Stimulated activated CD4-positive, alpha-beta T cell treated with anti-CD3 and anti-CD28 coated beads, Interleukin-15, amount 100 ng/mL, for 1 hour (primary cell): ENCODE measurements at places on chromosomes 7 and 10.

GRCh38 chr10:2856598-2856997 is 210.8 kb upstream of the PFKP start:
- DNase-seq = no peak

GRCh38 chr10:122343135-122343800 is 31.2 kb upstream of the PLEKHA1 start:
- DNase-seq = no peak

GRCh38 chr10:78514459-78514858 is 480.8 kb downstream of the RPS24 start:
- no peak for DNase-seq

- no peak for DNase-seq
These were observed 33.1 kb upstream of the EPC1 start for GRCh38 chr10:32379950-32380551.

GRCh38 chr10:33199731-33200232 is 134.7 kb downstream of the NRP1 start:
- DNase-seq = no peak

DNA sequence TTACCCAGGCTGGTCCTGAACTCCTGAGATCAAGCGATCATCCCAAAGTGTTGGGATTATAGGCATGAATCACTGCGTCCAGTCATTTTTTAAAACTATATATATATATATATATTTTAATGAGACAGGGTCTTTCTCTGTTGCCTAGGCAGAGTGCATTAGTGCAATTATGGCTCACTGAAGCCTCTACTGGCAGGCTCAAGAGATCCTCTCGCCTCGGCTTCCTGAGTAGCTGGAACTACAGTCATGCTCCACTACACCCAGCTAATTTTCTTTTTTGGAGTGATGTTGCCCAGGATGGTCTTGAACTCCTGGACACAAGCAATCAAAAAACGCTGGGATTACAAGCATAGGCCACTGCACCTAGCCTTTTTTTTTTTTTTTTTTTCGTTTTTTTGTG is 55.3 kb upstream of the KAT6B start:
- DNase-seq = no peak

GRCh38 chr7:45649560-45650346 is 75.6 kb downstream of the ADCY1 start:
- no peak for DNase-seq

- no peak for DNase-seq
These were observed 122.7 kb downstream of the CUL2 start for GRCh38 chr10:34967335-34967880.

- DNase-seq = peak; percentile 6
These were observed 557 bp downstream of the CYTH3 start for GRCh38 chr7:6271694-6272440.

DNA sequence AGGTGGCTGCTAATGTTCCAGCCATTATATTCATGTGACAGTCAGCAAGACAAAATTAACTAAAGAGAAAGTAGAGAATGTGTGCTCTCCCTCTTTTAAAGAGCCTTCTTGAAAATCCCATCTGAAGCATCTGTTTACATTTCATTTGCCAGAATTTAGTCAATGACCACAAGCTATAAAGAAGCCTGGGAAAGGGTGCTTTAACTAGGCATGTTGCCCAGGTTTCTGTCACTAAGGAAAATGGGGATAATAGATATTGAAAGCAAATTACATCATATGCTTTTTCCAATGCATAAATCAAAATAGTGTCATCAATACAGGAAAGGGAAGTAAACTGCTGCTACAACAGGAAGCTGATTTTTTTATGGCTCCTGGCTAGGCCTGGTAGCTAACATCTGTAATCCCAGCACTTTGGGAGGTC is 67.7 kb downstream of the ELAPOR2 start:
- no peak for DNase-seq

DNA sequence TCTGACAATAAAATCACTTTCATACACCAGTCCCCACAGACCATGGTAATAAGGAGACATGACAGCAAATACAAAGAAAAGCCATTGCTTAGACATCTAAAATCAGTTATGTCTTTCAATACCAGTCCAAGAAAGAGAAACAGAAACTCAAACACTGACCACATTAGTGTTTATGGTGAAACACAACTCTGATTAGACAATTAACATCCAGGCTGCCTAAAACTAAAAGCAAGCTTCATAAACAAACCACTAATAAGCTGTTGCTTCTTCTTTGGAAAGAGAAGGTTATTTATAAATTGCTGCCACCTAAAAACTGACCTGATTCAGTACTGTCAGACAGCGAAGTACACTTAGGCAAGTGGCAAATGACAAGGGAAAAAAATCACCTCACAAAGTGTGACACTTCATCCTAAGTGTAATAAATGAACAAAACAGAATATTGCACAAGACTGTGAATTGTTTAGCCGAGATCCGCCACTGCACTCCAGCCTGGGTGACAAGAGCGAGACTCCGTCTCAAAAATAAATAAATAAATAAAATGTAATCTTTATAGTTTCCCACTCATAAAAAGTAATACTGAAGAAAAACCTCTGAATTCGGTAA is 277.4 kb downstream of the PARD3 start:
- no peak for DNase-seq

- DNase-seq = no peak
These were observed 148.4 kb downstream of the RNF133 start for GRCh38 chr7:122550545-122550944.

- no peak for DNase-seq
These were observed 54.6 kb upstream of the ZNF32 start for GRCh38 chr10:43703286-43703685.

- no peak for DNase-seq
These were observed 192.6 kb downstream of the CFTR start for GRCh38 chr7:117672453-117672852.

DNA sequence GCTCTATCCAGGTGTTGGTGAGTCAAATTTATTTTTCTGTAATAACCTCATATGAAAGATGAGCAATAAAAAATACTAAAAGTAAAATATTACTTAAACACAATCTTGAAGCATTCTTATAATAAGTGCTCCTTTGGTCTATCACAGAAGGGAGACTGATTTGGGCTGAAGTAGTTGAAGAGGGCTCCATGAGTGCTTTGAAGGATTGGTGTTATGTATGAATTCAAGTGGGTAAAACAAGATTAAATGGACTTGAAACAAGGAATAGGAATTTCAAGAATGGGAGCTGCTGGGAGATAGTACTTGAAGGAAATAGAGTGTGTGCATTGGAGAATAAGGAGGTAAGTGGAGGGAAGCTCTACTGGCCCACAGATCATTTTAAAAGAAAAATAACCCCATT is 7.3 kb upstream of the OR2A2 start:
- DNase-seq = no peak

DNA sequence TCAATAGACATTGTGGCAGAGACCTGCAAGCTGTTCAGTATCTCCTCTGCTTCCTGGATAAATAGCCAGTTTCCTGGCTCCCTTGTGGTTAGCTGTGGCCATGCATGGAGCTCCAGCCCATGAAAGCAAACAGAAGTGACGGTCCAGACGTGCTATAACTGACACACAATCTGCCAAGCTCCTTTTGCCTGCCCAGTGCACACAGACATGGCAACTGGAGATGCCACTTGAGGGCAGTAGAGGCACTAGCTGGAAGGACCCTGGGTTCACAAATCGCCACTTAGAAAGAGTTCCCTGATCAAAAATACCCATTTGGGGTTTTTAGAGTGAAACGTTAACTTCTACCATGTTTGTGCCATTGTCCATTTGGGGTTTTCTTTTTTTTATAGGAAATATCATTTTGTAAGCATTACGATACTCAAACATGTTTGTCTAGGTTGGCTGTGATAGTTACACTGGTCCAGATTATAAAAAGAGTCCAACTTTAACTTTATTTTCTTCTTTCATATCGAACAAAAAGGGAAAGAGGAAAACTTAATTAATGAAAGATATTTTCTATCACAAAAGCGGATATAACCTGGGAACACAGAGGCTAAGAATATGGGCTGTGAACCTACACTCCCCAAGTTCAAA is 31.3 kb downstream of the KIN start:
- no peak for DNase-seq

DNA sequence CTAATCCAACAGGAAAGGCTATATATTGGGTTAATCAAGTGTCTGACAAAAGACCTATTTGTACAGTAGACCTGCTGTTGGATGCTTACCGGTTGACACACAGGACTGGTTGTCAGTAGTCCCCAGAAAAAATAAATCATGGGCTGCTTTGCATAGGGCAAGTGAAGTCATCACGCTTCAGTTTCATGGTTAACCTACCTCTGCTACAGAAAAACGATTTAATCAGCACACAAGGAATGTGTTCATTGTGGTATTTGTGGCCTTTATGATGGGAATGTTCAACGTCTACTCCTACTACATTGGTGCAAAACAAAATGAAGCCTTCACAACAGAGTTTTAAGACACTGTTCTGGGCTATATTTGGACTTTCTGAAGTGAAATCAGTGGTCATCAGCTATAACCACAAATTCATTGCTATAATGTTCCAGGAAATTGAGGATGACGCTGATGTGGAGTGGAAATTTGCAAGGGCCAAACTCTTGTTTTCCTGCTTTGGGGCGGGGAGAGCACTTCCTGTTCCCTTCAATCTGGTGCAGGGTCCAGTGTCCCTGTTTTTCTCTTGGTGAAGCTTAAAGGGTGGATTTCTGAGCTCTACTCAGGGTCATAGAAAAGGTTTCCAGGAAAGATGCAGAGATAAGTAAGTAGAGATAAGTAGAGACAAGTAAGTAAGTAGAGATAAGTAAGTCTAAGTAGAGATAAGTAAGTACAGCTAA is 39.3 kb upstream of the GGCT start:
- no peak for DNase-seq

GRCh38 chr7:99499371-99499720 is 735 bp downstream of the ZNF394 start:
- no peak for DNase-seq

DNA sequence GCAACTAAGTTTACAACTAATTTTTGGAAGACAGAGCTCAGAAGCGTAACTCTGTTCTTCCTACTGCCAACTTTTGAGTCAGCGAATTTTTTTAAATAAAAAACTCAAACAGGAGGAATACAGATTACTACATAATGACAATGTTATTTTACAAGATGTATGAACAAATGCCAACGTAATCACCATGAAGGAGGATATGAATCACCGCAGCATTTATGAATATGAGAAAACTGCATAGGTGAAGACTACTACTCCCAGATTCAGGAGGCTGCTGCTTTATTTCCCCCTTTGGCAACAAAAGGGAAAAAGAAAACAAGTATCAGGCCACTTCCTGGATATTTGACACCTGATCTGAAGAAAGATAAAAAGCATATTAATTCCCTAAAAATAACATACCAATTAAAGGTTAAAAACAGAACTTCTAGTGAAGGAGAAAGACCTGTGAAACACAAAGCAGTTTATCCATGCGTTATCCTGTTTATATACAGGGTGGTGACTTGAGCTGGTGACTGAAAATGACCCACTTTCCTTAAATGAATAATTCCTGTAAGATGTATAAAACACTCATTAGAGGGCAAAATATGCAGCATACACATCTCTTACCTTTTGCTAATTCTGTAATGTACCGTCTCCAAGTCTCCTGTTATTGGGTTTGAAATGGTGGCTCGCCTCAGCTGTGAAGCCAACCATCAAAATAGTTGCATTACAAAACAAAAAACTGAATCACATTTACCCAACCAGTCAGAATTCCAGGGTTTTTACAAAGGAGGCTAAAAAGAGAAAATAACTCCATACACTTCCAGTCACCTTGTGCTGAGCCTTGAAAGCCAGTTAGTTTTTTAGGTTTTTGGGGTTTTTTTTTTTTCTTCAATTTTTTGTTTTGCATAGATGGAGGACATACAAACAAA is 52.0 kb downstream of the P4HA1 start:
- no peak for DNase-seq

GRCh38 chr10:3790858-3791257 is 5.8 kb upstream of the KLF6 start:
- DNase-seq = no peak

DNA sequence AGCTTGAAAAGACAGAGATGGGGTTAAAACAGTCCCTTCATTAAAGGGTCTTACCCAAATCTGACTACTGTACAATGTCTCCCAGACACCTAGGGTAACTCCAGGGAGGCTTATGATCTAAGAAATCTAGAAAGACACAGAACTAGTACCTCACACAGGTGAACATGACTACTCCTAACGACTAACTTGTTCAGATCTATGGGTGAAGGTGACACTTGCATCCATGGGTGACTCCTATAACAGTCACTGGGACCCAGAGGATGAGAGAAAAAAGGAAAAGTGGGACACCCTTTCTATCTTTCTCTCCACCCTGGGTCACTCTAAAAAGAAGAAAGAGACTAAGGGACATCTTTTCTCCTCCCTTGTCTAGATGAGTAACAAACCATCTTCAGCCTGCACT is 19.2 kb downstream of the AKR1C8 start:
- no peak for DNase-seq
